GM20000 (cell line): ENCODE measurements at places on chromosomes 6 and 20.

GRCh38 chr6:57177545-57178265, 5.6 kb downstream of the BAG2 start:
- no peak for DNase-seq

DNA sequence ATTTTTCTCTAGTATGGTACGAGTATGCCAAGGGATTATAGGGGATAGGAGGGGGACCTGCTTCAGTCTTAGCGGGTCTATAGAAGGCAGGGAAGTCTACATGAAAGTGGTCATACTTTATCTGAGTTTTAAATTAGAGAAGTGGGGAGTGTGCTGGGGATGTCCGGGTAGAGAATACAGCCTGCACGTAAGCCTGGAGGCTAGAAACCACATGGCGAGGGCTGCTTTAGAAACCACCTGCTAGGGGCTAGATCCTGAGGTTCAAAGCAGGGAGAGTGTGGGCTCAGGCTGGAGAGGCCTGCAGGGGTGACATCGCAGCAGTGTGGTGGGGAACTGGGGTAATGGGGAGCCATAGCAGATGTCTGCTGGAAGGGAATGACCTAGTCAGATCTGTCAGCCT, 85.2 kb downstream of the VEGFA start:
- peak; percentile 37 for DNase-seq

GRCh38 chr6:26269531-26270485, 95.2 kb upstream of the BTN3A2 start:
- no peak for DNase-seq

- DNase-seq = no peak
These were observed 205.6 kb downstream of the UST start for GRCh38 chr6:148952147-148953035.

DNA sequence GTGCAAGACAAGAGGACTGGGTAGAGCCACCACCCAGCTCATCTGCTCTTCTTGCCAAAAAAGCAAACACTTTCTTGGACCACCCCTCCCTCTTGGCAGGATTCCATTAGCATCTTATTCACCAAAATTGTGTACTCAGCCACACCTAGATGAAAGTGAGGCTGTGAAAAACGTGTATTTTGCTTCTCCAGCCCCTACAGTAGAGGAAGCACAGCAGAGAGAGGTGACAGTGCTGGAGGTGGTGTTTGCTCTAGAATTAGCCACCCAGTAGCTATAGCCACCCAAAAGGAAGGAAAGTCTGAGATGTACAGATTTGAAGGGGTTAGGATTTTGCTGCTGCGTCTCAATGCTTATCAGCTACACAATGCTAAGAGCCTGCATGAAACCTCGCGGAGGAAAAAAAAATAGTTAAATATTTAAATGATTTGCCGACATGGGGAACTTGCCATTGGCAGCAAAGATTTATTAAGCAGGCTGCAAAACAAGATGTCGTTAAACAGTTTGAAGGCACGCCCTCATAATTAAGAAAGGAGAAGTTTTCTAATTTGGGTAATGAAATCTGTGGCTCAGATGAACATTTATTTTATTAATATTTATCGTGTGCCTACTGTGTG, 287.3 kb downstream of the ZNF217 start:
- DNase-seq = no peak

- no peak for DNase-seq
These were observed 52.8 kb downstream of the ZMYND8 start for GRCh38 chr20:47303736-47304135.

DNA sequence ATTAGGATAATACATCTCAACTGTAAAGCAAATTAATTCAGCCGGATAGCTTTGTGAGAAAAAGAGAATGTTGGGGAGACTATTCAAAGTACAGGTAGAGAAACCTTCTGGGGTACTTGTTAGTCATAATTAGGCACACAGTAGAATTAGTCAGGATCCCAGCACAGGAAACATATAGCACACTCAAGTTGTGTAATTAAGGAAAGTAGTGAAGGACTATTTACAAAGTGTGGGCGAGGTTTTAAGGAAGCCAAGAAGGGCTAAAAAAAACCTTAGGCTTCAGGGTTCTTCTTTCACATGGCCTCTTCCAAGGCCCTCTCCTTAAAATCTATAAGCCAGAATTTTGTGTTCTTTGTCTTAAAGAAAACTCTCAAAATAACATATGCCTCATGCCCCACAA, 126.7 kb downstream of the RTN4IP1 start:
- DNase-seq = no peak

DNA sequence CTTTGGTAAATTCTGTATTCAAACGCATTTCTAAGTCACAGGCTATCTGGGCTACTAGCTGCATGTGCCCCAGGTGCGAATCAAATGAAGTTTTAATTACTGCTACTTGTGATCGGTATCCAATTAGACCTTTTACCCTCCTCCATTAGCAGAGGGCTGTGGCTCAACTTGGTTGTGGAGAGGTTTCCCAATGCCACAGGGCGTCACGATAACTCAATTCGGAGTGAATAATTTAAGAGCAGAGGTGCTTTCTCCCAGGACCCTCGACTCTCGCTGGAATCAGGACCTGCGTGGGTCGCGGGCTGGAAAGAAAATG, 640 bp downstream of the SAYSD1 start:
- no peak for DNase-seq

DNA sequence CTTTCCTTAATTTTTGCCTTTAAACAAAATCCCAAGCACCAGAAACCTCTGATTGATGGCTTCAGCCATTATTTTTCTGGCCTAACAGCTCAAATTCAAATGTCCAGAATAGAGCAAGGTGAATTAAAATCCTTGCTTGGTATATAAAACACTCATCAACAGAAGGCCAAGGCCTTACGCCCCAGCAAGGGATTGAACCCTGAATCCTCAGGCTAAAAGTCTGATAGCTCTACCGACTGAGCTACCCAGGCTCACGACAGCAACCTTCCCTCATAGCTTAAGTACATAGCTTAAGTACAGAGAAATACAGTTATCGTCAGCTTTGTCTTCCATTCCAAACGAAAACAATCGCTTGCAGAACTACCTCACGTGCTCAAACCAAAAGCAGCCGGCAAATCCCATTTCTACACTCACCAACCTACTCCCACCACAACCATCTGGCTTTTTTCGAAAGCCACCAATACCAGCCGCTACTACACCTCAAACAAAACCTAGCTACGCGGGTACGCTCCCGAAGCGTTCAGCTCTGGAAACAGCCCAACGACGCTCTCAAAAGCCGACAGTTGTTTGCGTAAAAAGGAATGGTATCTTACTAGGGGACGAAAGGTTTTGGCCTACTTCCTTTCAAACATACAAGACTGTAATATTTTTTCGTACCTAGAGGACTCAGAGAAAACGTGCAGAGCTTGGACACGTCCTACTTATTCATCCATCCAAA, 167.5 kb downstream of the GPX5 start:
- no peak for DNase-seq

GRCh38 chr6:108591040-108591816, 30.5 kb downstream of the FOXO3 start:
- DNase-seq = no peak

GRCh38 chr6:84074988-84075781, 41.6 kb downstream of the MRAP2 start:
- DNase-seq = no peak

GRCh38 chr20:11219192-11219591, 545.4 kb upstream of the JAG1 start:
- no peak for DNase-seq

- peak; percentile 38 for DNase-seq
These were observed 58.5 kb downstream of the CDK19 start for GRCh38 chr6:110756817-110757216.

GRCh38 chr6:9461188-9461587, 953.7 kb downstream of the TFAP2A start:
- DNase-seq = no peak

DNA sequence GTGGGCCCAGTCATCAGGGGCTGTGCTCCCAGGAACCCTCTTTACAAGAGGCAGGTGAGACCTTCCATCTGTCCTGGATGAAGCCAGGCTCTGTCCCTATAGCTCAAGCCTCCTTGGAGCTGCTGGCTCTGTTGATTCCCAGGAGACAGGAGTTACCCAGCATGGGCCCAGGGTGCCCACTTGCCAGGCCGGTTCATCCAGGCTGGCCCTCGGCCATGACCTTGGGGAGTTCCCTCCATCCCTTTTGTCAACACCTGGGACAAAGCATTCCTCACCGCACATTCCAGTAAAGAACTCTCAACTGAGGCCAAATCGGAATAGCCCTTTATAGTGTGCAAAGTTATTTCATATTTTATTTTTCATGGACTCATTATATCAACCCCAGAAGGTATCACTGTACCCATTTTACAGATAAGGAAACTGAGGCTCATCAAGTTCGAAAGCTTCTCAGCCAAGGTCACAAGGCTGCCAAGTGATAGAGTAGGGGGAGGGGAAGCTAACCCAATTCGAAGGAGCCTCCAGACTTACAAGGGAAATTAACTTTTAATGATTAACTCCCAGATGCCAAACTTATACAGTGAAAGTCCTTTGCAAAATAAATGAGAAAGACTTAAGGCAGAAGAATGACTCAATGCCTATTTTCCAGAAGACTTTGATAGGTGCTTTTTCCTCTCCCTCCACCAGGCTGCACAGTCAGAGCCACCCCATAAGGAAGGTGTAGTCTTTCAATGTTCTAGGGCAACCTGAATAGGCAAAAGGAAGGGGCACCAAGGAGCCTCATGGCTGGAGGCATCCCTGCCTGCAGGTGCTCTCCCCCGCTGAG, 18.5 kb downstream of the SDC4 start:
- DNase-seq = no peak

- DNase-seq = no peak
These were observed 210.9 kb upstream of the ZFP64 start for GRCh38 chr20:52402514-52402913.

DNA sequence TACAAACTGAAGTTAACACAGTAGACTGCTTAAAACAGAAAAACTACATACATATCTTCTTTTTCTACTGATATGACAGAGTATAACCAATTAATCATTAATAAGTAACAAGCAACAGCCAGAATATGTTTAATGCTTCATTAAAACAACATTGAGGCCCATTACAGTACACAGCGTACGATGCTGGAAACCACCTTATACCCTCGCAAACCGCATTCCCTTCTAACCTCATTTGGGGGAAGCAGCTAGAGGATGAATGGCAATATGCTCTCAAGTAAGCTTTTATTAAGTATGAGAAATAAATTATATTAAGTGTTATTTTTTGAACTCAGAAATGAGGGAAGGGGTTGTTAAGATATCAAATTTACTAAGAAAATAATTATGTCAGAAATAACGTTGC, 142.4 kb downstream of the GMDS start:
- DNase-seq = no peak

DNA sequence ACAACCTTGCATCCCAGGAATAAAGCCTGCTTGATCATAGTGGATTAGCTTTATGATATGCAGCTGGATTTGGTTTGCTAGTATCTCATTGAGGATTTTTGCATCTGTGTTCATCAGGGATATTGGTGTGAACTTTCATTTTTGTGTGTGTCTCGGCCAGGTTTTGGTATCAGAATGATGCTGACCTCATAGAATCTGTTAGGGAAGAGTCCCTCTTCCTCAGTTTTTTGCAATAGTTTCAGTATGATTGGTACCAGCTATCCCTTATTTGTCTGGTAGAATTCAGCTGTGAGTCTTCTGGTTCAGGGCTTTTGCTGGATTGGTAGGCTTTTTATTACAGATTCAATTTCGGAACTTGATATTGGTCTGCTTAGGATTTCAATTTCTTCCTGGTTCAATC, 132.5 kb downstream of the ZFAND3 start:
- no peak for DNase-seq

DNA sequence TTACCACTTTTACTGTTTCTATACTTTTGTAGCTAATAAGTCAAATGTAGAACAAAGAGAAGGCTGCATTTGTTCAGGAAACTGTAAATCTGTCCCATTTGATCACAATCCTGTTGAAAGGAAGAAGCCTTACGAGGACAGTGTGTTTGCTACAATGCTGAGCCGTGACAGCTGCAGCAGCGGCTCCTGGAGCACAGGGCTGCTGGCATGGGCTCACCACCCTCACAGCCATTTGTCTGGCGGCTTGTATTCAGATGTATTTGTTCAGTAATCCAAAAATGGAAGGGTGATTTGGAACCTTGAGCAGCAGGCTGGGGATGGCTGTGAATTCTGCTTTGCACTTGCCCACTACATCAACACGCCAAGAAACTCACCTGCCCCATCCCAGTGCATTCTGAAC, 5.7 kb downstream of the TUBB2A start:
- no peak for DNase-seq

GRCh38 chr6:105817370-105817769, 268.8 kb upstream of the PRDM1 start:
- no peak for DNase-seq

- no peak for DNase-seq
These were observed 2.7 kb downstream of the GABBR1 start for GRCh38 chr6:29630315-29630714.

GRCh38 chr20:49612127-49612738, 44.3 kb upstream of the PTGIS start:
- no peak for DNase-seq

DNA sequence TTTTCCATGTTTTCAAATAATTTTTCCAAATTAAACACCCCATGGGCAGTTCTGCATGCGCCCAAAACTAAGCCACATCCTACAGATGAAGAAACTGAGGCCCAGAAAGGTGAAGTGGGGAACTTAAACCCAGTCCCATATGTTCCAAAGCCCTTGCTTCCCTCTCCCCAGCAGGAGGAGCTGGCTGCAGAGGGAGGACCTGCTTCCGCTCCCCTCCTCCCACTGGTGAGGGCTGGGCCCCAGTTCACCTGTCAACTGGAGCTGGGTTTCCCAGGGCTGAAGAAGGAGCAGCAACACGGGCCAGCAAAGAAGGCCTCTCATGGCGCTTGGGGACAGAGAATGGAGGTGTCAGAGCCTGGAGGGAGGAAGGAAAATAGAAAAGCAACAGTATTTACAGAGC, 1.4 kb upstream of the RBPJL start:
- DNase-seq = no peak

DNA sequence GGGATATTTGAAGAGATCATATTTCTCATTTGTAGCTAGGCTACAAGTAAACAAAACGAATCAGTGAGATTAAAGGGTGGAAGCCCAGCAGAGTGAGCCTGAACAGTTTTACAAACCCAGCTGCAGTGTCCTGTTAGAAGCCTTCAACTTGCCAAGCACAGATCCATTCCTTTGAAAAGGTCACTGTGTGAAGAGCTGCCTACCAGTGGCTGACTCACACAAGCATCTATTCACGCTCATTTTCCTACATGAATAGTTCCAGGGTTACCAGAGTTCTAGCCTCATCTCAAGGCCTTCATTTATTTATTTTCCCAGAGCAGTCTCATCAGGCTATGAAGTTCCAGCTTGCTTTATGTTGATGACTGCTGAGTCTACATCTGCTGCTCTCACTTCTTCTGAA, 25.7 kb upstream of the MLIP start:
- DNase-seq = no peak
